ELR (cell line): ENCODE measurements at places on chromosomes 16 and 17.

GRCh38 chr16:54006693-54007092 lies 279.9 kb downstream of the IRX3 start:
- DNase-seq: no peak

- no peak for DNase-seq
Observed at GRCh38 chr16:49986351-49987124, 38.5 kb upstream of the CNEP1R1 start.

DNA sequence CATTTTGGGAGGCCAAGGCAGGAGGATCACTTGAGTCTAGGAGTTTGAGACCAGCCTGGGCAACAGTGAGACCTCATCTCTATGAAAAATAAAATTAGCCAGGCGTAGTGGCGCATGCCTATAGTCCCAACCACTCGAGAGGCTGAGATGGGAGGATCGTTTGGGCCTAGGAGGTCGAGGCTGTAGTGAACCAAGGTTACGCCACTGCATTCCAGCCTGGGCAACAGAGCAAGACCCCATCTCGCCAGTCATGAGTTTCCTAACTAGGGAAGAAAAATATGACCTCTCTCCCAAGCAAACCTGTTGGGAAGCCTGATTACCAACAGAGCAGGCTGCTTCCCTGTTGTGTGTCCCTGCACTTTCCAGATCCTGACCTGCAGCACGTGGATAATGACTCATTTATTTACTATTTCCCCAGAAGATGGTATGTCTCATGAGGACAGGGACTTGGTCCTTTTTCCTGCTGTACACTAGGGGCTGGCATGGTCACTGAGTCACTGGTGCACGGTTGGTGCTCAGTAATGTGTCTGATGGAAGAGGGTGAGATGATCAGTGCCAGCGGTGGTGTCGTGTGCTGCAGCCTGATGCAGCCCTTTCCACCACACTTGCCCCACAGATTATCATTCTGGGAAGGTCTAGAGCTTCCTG lies 30.8 kb downstream of the NMT1 start:
- peak; percentile 73 for DNase-seq

- no peak for DNase-seq
Observed at GRCh38 chr16:53530741-53531140, 27.7 kb upstream of the AKTIP start.

GRCh38 chr17:38861399-38861843 lies 7.9 kb upstream of the RPL23 start:
- peak; percentile 65 for DNase-seq

DNA sequence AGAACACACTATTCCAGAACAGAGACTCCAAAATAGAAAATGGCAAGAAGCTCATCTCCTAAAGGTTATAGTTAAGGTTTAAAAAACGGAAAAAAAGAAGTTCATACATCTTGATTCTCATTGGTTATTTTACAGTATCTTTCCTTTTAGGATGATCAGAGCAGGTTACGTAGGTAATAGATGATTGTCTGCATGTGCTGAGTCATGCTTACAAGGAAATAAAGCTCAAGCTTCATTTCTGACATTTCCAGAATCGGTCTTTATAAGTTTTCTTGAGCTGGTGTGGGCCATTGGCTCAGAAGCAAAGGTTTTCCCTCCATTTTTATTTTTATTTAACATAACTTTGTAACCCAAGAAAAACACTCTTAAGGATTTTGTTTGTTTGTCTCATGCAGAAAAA lies 1030.3 kb upstream of the CDH8 start:
- DNase-seq: no peak

DNA sequence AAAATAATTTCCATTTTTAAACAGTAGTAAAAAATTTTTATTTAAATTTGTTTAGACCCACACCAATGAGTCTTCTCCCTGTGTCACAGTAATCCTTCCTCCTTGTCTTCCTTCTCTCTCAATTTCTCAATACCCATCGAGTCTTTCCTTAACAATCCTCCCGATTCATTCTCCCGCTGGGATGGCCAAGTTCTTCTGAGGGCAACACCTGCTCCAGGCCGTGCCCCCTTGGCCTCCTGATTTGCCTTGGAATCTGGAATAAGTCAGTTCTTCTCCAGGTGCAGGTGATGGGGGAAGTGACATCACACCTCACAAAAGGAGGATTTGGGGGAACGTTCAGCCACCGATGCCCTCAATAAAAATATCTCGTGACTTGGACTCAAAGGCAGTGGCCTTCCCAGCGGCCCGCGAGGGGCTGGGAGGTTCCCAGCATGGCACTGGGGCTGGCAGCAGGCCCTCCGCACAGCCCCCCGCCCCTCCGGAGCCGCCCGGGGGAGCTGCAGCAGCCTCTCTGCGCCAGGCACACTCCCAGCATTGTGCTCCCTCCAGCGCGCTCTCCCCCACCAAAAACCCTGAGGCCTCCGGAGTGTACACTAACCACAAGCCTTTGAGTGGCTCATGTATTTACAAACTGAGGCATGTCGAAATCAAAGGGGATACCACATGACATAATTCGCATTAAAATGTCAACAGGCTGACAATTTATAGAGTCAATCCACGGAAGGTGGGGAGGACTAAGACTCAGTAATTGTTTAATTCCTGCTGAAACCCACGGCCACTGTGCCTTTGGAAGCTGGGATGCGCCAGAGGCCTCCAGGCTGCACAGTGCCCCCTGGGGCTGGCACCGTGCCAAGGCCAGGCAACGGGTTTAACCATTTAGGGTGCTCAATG lies 120.5 kb downstream of the ZFHX3 start:
- DNase-seq: peak; percentile 87

- no peak for DNase-seq
Observed at GRCh38 chr16:12146966-12147365, 170.4 kb downstream of the SNX29 start.

GRCh38 chr16:70740914-70741782 lies 55.3 kb upstream of the MTSS2 start:
- DNase-seq: peak; percentile 90

DNA sequence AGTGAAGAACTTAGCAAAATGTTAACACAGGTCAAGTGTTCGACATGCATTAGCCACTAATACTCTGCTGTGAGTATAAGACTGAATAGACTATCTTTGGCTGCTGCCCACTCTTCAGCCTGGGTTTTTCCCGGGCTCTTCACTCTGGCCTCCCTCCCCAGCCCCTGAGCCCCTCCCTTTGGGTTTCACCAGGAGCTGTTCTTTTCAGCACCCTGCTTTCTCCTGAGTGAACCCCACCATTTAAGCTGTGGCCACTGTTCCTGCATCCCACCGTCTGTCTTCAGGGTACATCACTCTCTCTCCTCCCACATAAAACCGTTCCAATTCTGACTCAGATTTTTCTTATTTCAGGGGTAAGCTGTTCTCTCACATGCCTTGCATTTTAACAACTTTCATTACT lies 92.0 kb upstream of the ASIC2 start:
- DNase-seq: no peak

- DNase-seq: peak; percentile 71
Observed at GRCh38 chr17:68613739-68614298, 12.7 kb upstream of the FAM20A start.

DNA sequence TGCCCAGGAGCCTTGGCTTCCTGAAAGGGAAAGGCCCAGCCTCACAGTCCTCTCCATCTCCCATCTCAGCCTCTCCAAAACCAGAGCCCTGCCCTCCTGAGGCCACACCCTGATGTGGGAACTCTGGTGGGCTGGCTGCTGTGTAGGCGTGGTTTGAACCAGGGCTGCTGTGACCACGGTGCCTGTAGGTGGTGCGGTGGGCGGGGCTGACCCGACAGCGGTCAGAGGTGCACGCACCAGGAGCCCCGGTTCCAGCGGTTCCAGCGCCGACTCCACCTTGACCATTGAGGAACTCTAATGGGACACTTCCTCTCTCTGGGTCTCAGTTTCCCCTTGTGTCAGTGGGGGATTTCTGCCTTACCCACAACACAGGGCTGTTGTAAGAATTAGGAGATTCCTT lies 2.4 kb downstream of the RAP1GAP2 start:
- DNase-seq: no peak

- DNase-seq: no peak
Observed at GRCh38 chr16:79419148-79419547, 181.4 kb downstream of the MAF start.

GRCh38 chr17:27804113-27804512 lies 3.8 kb upstream of the NOS2 start:
- no peak for DNase-seq

DNA sequence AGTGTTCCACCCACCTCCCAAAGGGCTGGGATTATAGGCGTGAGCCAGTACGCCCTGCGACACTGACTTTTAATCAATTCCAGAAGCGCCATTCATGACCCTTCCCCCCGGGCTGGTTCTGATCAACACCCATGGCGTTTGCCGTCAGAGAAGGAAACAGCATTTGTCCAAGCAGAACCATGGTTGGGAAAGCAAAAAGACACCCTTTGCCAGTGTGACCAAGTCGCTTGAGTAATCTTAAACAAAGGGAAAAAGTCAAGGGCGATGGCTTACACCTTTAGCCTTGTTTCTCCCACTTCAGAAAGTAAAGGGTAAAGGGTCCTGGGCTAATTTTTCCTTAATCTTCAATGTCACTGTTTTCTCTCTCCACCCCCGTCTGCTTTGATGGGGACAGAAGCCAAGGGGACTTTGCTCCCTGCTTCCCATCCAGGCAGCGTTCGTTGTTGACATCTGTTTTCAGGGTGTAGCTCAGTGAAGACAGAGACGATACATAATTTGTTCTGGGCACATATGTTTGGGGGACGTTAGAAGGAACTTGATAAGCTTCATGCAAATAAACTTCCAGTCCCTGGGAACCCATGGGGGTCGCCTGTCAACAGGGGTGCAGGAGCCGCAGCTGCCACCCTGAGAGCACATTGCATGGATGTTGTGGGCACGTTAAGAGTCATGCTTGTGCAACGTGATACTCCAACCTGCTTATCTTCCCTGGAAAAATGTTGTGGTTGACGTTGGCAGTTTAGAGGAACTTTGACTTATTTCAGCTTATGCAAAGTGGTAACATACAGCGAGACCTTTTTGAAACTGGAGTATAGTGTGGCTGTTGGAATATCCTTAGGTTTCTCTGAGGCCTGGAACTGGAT lies 50.6 kb upstream of the TANGO6 start:
- peak; percentile 15 for DNase-seq
